IPS DF 6.9 (cell line): ENCODE measurements at places on chromosomes 4 and X.

GRCh38 chrX:39675619-39676018 is 422.1 kb downstream of the BCOR start:
- no peak overlapping the region for H3K27ac ChIP-seq
- no peaks in the 10 kb centered on the region for H3K27me3 ChIP-seq
- no peak overlapping the region for H3K4me3 ChIP-seq
- peaks cover 2% of the 10 kb centered on the region for H3K4me1 ChIP-seq
- H3K36me3 ChIP-seq, result no peaks in the 10 kb centered on the region

- no peaks in the 10 kb centered on the region for H3K27me3 ChIP-seq
- H3K36me3 ChIP-seq, result peaks cover 2% of the 10 kb centered on the region; the same call in 1 of the 2 replicates
- DNase-seq, result no peak
- no peak overlapping the region for H3K4me3 ChIP-seq
- H3K27ac ChIP-seq, result no peak overlapping the region
Observed at GRCh38 chr4:87058356-87059073, 123.7 kb downstream of the AFF1 start.

DNA sequence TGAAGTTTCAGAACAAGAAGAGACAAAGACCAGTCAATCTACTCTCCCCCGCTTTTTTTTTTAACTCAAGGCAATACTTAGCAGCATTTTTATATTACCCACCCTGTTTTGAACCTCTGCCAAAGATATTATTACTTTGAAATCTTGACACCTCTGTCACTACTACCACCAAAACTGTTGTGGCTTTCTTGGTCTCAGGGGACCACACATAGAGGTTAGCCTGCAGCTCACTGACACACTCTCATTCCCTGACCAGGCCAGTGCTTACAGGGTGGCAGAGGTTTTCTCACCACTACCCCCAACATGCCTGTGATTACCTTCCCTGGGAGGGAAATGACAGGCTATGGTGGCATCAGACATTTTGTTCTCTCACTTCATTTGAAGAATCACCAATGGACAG is 137.4 kb upstream of the STIM2 start:
- DNase-seq, result no peak
- no peaks in the 10 kb centered on the region for H3K36me3 ChIP-seq
- H3K27ac ChIP-seq, result no peak overlapping the region

GRCh38 chr4:2827071-2827873 is 16.4 kb upstream of the ADD1 start:
- no peaks in the 10 kb centered on the region for H3K27me3 ChIP-seq
- H3K36me3 ChIP-seq, result peaks cover 70% of the 10 kb centered on the region
- DNase-seq, result no peak
- H3K4me1 ChIP-seq, result peaks cover 2% of the 10 kb centered on the region; the same call in 1 of the 2 replicates
- H3K4me3 ChIP-seq, result no peak overlapping the region

DNA sequence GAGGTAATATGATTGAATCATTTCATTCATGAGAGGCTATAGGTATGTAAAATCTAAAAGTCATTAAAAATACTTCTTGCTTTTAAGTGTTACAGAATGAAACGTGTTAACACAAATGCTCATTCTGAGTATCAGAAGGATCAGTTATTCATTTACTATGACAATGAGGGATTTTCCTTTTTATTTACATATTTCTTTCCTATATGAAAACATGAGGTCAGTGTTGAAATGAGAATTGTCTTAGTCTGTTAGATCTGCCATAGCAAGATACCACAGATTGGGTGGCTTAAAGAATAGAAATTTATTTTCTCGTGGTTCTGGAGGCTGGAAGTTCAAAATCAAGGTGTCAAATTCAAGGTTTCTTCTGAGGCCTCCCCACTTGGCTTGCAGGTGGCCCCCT is 181.2 kb downstream of the ARHGAP10 start:
- no peaks in the 10 kb centered on the region for H3K27me3 ChIP-seq
- no peak overlapping the region for H3K4me3 ChIP-seq
- no peaks in the 10 kb centered on the region for H3K36me3 ChIP-seq
- no peaks in the 10 kb centered on the region for H3K4me1 ChIP-seq
